ENCODE measurements at places on chromosomes 7 and 10.

DNA sequence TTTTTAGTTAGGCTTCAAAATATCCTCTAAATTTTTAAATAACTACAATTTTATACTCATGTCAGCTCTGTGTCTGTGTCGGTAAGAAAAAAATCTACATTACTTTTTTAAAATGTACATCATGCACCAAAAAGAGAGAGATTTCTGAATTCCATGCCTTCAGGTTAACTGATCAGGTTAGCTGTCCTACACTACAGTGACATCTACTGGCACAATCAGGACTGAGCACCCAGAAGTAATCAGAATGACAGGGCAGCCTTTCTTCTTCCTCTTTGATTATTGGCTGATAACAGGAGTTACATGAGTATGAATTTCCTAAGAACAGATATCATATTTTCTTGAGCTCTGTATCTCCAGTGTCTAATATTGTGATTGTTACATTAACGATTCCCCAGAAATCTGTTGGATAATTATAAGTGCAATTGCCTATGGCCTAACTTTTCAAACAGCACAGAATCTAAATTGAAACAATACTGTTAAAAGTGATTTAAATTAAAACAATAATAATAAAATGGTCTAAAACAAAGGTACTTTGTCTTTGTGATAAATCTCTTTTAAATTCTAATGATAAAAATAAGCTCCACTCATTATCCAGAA lies 41.8 kb upstream of the HYCC1 start:
- DNase-seq = peak; percentile 86

DNA sequence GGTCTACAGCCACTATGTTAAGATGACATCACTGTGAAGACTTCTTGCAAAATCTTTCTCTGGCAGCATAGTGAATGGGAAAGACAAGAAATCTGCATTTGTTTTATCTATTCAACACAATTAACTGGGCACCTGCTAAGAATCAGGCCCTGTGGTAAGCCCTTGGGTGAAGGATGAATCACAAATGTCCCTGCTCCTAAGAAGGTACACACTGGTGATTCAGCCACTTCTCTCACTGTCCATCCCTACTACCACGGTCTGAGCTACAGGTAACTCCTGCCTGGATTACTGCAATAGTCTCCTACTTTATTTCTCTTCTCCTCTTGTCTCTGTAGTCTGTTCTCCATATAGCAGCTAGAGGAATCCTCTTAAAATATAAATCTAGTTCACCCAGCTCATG lies 116.1 kb downstream of the HIBADH start:
- DNase-seq = no peak

DNA sequence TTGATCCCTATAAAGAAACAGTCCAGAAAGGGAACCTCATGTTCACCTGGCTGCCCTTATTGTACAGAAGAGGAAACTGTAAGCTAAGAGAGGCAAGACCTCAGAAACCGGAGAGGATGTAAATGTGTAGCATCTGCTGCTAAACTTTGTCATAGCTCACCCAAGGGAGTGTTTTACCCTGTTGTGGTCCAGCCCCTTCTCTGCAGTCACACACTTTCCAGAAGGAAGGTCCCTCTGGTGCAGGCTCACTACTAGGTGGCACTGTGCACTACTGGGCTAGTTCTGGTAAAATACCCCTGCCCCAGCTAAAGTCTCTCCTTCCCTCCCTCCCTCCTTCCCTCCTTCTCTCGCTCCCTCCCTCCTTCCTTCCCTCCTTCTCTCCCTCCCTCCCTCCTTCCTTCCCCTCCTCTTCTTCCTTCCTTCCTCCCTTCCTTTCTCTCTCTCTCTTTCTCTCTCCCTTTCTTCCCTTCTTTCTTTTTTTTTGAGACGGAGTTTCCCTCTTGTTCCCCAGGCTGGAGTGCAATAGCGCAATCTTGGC lies 42.5 kb upstream of the LCOR start:
- DNase-seq = peak; percentile 89

GRCh38 chr10:125190946-125191345 lies 30.6 kb upstream of the CTBP2 start:
- no peak for DNase-seq
